ENCODE measurements at places on chromosomes 1 and 21.

GRCh38 chr1:157277281-157277680 lies 139.1 kb upstream of the ETV3 start:
- no peak for DNase-seq

- DNase-seq = no peak
Measured at GRCh38 chr1:36764798-36765197, 269.5 kb downstream of the GRIK3 start.

GRCh38 chr1:33123266-33123665 lies 42.3 kb downstream of the AZIN2 start:
- no peak for DNase-seq

DNA sequence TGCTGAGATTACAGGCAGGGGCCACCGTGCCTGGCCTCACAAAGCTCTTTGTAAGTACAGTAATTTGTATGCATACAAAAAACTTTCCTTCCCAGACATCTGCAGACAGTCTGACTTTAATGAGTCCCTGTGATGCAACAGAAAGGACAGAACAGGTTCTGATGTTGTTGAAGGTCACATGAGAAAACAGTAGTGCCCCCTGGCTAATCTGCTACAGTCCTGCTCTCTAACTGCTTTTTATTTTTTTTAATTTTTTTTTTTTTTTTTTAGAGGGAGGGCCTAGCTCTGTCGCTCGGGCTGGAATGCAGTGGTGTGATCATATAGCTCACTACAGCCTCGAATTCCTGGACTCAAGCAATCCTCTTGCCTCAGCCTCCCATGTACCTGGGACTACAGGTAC lies 36.7 kb downstream of the ACBD3 start:
- no peak for DNase-seq

DNA sequence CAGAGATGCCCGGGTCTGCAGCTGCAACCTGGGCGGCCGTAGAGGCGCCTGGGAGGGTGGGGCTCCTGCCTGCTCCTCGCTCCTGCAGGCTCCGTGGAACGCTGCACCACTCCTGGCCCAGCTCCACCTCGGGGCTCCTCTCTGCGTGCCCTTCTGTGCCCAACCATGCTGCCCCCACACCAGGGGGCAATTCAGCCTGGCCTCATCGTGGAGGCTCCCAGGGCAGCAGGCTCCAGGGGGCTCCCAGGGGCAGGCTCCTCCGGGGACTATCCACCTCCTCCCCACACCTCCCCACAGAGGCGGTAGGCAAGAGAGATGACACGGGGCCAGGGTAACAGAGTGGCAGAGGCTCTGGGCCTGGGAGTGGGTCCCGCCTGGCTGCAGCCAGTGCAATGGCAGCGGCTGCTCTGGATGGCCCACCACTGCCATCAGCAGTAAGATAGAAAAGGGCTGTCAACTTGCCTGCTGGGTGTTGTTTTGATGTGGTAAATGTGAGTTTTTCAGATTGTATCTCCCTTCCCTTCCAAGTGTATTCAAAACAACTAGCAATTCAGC lies 22.4 kb upstream of the LRRC8C start:
- no peak for DNase-seq

DNA sequence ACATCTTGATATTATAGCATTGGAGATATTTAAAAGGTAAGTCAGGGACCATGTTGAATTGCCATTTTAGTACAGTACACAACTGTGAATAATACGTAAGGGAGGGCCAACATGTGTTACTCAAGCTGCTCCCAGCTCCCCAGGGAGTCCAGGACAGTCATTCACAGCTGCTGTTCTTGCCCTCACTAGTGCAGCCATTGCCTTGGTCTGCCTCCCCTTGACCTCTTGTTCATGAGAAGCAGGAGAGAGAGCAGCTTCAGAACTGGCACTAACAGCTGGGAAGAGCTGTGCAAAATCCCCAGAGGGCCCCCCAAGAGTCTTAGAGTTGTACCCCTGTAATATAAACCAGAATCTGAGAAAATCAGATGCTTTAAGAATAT lies 16.4 kb downstream of the TCEANC2 start:
- DNase-seq = no peak

- DNase-seq = no peak
Measured at GRCh38 chr21:16305686-16306085, 575.9 kb downstream of the USP25 start.

- no peak for DNase-seq
Measured at GRCh38 chr1:42340901-42341300, 5.9 kb upstream of the FOXJ3 start.

DNA sequence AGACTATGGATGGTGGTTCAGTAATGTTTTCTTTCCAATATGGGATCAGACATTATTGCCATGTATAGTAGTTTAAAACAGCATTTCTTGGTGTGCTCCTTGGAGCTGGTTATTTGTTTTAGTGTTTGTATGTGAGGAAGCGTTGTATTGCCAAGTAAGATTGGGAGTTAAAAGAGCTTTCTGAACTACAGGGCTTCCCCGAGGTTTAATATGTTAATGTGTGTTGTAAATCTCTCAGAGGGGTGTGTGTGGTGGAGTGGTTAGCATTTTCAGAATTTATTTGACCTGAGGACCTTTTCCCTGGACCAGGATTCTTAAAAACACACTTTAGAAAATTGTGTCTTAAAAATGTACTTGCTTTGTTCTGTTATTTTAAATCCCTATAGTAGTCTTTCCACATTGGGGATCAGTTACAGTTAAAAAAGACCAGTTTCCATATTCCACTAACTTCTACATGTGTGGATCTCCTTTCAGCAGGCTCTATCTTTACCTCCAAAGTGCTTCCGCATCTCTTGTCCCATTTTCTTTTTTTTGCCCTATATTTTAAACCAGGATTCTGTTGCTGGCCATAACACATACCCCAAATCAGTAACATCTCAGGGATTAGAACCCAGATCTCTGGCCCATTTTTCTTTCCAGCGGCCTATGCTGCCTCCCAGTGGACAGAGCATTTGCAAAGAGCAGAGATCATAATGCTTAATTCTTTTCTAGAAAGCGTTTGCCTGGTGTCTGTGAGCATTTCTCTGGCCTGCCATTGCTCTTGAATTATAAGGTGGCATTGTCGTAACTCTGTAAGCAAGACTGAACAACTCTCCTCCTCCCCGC lies 58.6 kb downstream of the PBX1 start:
- no peak for DNase-seq
